Non-pigmented ciliary epithelial cell (primary cell): ENCODE measurements at places on chromosomes 1 and 21.

GRCh38 chr1:178192686-178193085 is 98.8 kb downstream of the RASAL2 start:
- peak; percentile 43 for DNase-seq

DNA sequence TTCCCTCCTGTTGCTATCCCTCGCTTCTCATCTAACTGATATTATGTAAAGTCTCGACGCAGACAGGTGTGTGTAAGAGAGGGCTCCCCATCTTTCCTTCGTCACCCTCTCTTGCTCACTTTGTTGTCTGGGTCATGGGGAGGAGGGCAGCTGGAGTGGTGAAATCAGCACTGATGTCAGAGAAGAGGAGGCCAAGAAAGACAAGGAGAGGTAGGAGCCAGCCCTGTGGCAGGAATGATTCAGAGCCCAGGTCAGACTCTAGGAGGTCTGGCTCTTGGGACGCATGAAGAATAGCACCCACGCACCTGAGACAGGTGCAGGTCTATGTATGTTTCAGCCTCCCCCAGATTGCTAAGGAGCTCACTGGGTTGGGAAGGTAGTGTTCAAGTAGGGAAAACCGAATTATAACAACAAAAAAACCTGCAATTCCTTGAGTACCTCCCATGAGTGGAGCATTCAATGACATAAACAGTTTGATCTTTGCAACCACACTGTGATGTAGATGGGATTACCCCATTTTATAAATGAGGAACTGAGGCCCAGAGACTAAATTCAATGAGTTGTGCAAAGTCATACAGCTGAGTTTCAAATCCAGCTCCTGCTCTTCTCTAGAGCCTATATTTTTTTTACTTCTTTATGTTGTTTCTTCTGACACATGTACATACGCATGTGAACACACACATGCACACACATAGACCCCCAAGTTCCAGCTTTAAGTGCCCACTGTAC is 10.4 kb downstream of the NUAK2 start:
- no peak for DNase-seq

- DNase-seq, result no peak
These were observed 26.6 kb downstream of the FAM151A start for GRCh38 chr1:54596756-54597155.

GRCh38 chr1:91745640-91746373 is 140.1 kb downstream of the TGFBR3 start:
- DNase-seq, result no peak

DNA sequence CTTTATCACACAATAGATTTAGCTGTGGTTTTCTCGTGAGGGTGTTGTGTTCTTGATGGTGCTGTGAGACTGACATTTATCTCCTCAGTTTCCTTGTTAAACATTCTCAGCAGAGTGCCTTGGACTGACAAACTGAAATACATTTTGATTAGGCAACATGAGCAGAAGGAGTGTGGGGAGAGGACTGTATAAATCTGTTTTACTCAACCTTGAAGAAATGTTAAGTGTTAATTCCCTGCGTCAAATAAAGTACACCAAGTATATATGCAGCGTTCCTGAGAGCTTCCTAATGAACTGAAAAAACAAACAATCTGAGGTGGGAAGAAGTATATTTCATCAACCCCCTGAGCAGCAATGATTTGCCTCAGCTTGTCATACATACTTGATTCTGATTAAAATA is 540.3 kb upstream of the B3GALT2 start:
- no peak for DNase-seq

- DNase-seq, result no peak
These were observed 20.0 kb upstream of the CNN3 start for GRCh38 chr1:94946886-94947285.

- DNase-seq, result no peak
These were observed 124.5 kb downstream of the TPR start for GRCh38 chr1:186250529-186250928.

- DNase-seq, result no peak
These were observed 18.3 kb downstream of the CLIC6 start for GRCh38 chr21:34687065-34687464.

- DNase-seq, result no peak
These were observed 91.7 kb downstream of the TBX15 start for GRCh38 chr1:118896416-118896815.

DNA sequence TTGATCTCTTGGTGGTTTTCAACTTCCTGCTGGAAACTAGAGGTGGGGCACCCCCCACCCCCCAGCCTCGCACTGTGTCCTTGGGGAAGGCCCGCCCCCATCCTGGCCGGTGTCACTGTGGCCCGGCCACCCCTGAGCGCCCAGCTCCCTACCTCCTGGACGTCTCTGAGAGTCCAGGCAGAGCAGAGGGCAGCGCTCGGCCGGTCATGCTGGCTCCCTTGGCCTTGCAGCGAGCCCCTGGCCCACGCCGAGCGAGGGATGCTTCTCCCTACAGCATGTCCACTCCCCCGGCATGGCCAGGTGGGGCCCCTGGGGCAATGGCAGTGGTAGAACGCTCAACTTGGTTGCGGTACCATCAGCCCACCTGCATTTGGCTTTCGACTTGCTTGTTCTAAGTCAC is 28.7 kb upstream of the TRAPPC10 start:
- no peak for DNase-seq

GRCh38 chr1:164660412-164660772 is 101.4 kb downstream of the PBX1 start:
- DNase-seq, result peak; percentile 63

GRCh38 chr1:216499581-216500272 is 76.5 kb upstream of the USH2A start:
- DNase-seq, result no peak

DNA sequence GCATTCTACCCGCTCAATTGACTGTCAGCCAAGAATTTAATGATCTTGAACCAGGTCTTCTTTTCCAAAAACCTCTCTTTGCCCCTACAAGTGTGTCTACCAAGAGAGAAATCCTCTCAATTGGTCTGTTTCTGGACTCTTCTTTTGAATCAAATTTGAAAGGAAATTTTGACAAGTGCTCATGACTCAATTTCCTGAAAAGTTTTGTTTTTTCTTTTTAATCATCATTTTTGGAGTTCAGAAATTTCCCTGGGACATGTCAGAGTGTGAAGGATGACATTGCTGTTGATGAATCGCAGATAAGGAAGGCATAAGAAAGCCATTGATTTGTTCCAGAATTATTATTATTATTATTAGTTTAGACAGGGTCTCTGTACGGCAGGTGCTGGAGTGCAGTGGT is 88.2 kb upstream of the AKT3 start:
- DNase-seq, result no peak

DNA sequence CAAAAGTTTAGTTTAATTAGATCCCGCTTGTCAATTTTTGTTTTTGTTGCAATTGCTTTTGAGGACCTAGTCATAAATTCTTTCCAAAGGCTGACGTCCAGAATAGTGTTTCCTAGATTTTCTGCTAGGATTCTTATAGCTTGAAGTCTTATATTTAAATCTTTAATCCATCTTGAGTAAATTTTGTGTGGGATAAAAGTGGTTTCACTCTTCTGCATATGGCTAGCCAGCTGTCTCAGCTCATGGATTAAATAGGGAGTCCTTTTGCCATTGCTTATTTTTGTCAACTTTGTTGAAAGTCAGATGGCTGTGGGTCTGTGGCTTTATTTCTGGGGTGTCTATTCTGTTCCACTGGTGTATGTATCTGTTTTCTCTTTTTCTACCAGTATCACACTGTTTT is 801.3 kb upstream of the ADGRL4 start:
- no peak for DNase-seq

- DNase-seq, result no peak
These were observed 8.4 kb downstream of the MYBPH start for GRCh38 chr1:203167026-203167912.
